ENCODE measurements at places on chromosomes 6 and 20.

GRCh38 chr6:128179876-128180438 is 279.1 kb upstream of the THEMIS start:
- no peak for DNase-seq

GRCh38 chr6:169164986-169165385 is 88.7 kb downstream of the THBS2 start:
- no peak for DNase-seq

DNA sequence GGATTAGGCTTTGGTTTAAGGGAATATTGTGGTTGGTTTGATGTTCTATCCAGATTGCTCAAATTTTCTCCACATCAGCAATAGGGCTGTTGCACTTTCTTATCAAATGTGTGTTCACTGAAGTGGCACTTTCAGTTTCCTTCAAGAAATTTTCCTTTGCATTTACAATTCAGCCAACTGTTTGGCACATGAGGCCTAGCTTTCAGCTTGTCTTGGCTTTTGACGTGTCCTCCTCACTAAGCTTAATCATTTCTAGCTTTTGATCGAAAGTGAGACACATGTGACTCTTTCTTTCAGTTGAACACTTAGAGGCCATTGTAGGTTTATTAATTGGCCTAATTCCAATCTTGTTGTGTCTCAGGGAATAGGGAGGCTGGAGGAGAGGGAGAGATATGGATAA is 104.8 kb downstream of the FLRT3 start:
- DNase-seq = no peak

- DNase-seq = no peak
Observed at GRCh38 chr20:4484379-4484997, 237.2 kb upstream of the PRND start.

GRCh38 chr6:26183581-26184366 is 96.5 kb downstream of the HFE start:
- peak; percentile 27 for DNase-seq

GRCh38 chr6:149861603-149862423 is 2.3 kb downstream of the LRP11 start:
- DNase-seq = no peak

DNA sequence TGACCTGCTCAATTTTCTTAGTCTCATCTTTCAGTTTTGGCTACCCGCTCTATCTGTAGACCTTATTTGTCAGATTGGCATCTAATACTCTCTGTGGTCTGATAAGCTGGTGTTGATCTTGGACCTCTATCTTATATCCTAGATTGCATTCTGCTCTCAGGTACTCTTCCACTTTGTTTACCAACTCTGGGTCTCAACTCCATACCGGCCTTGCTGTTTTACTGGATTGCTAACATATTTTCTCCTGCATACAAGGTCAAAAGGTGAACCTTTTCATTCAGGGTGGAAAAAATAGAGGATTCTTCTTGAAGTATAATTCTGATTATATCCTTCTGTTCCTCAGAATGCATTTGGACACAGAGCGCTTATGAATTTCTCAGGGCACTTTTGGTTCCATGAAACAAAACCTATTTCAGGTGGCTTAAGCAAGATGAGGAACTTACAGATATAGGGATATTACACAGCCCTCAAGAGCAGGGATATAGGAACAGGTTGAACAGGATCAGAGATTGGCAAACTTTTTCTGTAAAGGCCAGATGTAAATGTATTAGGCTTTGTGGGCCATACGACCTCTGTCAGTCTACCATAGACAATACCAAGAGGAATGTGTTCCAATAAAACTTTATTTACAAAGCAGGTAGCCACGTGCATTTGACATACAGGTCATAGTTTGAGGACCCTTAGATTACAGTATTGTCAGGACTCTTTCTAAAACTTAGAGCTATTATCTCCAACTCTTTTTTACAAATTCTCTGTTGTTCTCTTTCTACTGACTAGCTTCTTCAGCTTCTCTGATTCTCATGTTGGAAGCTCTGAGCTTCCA is 2.5 kb upstream of the SH3BGRL2 start:
- no peak for DNase-seq

- no peak for DNase-seq
Observed at GRCh38 chr6:1380625-1381427, 8.6 kb upstream of the FOXF2 start.

GRCh38 chr6:83708970-83709747 is at the start of gene SNAP91:
Gene SNAP91, minus strand, starts transcription at chr6:83709101. Its CDS starts 1,174 bp downstream, at chr6:83707927.
- DNase-seq = no peak

- no peak for DNase-seq
Observed at GRCh38 chr20:37228082-37228481, 33.5 kb downstream of the GHRH start.

DNA sequence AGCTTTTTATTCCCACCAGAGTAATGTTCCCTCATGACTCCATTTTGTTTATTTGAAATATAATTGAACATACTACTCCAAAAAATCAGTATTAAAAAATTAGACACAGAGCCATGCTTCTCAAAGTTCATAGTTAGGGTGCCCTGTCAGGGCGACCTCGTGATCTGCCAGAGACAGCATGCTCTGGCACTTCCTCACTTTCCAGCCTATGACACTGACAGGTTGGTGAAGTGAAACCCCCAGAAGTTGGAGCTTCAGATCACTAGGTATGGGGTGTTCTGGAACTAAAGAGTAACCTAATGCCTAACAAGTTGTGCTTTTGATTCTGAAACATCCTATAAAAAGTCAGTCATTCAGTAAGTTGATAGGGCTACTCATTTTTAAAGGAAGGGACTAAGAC is 93.0 kb downstream of the TBC1D7 start:
- no peak for DNase-seq

GRCh38 chr20:42364446-42364845 is 746.3 kb upstream of the CHD6 start:
- DNase-seq = no peak

- DNase-seq = no peak
Observed at GRCh38 chr6:84227044-84227433, 404 bp downstream of the CEP162 start.

- no peak for DNase-seq
Observed at GRCh38 chr6:30820193-30820592, 64.1 kb upstream of the DDR1 start.

GRCh38 chr6:51949526-51949925 is 137.9 kb downstream of the PKHD1 start:
- no peak for DNase-seq

DNA sequence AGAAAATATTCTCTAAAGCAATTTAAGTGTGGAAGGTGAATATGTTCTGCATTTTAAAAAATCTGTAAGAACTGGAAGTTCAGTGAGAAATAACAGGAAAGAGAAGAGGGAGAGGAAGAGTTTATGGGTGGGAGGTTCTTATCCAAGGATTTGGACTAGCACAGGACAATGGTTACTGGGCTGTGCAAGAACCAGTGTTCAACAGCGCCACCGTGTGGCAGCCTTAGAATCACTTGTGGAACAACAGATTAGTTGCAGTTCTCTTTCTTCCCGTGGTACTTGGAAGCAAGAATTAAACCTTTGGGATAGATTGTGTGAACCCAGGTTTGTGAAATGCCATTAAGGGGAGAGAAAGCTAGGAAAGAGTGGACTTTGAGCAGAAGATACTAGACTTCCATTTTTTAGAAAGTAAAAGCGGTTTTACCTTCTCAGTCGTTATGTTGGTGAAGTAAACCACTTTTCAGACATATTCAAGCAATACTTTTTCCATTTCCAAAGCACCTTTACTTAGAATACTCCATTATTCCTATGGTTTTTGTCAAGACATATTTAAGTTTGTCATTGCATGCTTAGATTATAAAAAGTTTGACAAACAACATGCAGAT is 436.7 kb downstream of the RNF144B start:
- DNase-seq = no peak

- no peak for DNase-seq
Observed at GRCh38 chr6:157267109-157267611, 56.2 kb downstream of the TMEM242 start.

- DNase-seq = no peak
Observed at GRCh38 chr6:51983564-51983963, 103.8 kb downstream of the PKHD1 start.

GRCh38 chr6:165676435-165677068 is 13.5 kb upstream of the PDE10A start:
- DNase-seq = no peak

- no peak for DNase-seq
Observed at GRCh38 chr6:82589509-82590206, 226.0 kb downstream of the TPBG start.

- DNase-seq = no peak
Observed at GRCh38 chr6:81938014-81938856, 185.8 kb upstream of the TENT5A start.

DNA sequence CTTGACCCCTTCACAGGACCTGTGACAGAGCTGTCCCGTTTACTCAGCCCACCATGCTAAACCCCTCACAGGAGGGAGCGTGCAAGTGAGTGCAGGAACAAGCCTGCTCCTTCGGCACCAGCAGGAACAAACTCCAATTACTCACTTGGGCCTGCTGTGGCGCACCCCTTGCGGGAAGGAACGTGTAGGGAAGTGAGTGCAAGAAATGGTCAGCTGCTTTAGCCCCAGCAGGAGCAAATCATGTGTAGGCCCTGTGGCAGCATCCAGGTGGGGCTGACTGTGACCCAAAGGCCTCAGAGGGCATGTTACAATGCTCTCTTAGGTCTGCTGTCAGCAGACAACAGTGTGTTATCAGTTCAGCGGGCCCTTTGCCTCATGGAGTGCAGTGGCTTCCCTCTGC is 574.4 kb downstream of the PRKN start:
- no peak for DNase-seq

DNA sequence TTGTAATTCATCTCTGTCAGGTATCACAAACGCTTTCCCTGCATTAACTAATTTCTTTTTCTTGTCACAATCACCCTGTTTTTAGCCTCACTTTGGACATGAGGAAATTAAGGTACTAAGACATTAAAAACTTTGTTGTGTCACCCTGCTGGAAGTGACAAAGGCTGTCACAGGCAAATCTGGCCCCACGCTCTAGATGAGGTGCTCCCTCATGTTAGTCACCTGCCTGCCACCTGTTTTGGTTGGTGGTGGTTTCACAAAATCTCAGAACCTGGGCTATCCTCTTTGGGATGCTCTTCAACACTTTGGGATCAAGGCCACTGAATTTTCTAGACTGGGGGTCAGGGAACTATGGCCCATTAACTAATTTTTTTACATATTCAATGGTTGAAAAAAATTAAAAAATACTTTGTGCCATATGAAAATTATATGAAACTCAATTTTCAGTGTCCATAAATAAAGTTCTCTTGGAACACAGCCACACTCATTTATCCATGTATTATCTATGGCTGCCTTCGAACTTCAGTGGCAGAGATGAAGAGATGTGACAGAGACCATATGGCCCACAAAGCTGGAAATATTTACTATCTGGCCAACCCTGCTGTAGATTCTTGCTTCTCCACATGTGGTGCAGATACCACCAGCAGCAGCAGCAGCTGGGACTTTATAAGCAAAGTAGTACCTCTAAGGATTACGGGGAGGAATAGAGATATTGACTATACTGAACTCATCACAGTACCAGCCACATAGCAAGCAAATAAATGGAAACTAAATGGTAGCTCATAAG is 16.1 kb upstream of the TNFAIP3 start:
- no peak for DNase-seq

DNA sequence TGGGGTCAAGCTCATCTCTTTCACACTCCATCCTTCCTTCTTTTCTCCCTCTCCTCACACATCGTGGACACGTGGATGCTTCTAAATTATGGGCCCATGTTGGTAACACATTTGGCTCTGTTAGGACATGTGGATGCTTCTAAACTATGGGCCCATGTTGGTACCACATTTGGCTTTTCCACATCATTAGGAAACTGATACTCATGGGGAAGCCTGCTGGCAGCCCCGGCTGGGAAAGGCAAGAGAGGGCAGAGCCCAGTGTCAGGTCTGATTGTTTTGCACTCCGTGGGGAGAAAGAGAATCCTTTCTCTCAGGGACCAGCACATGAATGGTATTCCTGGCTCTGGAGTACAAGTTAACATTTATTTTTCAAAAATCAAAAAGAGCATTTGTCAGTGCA is 4.0 kb upstream of the CST1 start:
- DNase-seq = no peak

DNA sequence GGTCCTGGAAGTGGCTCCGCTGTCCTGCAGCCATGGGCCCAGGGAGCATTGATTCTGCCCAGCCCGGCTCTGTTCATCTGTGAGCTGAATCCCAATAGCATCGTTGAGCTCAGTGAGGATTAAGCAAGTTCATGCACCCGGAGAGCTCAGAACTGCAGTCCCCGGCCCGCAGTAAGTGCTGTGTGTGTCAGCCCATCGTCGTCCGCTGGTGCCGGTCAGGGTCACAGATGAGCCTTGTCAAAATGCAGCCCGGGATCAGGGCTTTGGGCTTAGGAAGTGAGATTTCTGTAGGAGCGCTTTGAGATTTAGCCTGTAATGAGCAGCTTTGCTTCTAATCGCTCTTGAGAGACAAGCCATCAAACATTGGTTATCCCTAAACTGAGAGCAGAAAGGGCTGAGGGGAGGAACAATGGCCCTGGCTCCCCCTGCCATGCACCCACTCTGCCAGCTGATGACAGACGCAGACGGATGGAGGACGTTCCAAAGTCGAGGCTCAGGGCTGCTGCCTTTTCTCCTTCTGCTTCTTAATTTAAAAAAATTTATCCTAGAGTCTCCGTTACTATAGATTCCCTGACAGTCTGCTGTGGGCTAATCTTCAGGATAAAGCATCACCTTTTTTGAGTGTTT is 25.6 kb upstream of the SULF2 start:
- DNase-seq = no peak

DNA sequence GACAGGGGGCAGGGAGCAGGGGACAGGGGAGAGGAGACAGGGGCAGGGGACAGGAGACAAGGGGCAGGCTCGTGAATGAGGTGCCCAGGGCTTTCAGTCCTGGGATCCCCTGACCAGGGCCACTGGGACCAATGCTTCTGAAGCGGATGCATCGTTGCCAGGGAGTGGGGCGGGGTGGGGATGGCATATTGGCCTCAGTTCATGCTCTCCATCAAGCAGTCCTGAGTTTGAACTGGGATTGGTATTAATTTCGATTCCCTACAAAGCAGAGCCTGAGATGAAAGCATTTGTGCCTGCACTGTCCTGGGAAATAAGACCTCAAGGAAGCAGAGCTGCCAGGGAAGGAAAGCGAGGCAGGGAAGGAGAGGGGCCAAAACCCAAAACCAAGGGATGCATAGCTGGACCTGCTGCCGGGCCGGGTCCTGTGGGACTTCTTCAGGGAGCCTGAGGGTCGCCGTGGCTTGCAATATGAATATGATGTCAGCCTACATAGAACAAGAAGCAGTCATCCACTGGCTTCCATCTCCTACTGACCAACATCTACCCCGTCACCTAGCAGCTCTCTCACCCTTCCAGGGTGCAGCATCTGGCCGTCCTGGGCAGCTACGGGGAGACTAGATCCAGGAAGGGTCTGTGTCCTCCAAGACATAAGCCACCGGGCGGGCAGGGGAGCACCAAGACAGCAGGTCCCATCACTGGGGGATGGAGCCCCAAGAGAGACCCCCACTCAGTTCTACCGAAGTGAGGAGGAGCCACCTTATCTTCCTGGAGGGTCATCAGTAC is 233.3 kb downstream of the SYNDIG1 start:
- DNase-seq = no peak

- no peak for DNase-seq
Observed at GRCh38 chr6:43170417-43170930, 595 bp upstream of the SRF start.

GRCh38 chr6:135002974-135003703 is 51.5 kb downstream of the HBS1L start:
- no peak for DNase-seq

Measured in T follicular helper cell (primary cell).